MCF 10A (cell line): ENCODE measurements at places on chromosomes 1 and 21. TPM values are rescaled to one million over a fixed set of nuclear protein-coding genes. Genes with fewer than 3 reads are reported as not detected.

- H3K27ac ChIP-seq = no peak overlapping the region
- H3K27me3 ChIP-seq = no peaks in the 10 kb centered on the region
- no peak overlapping the region for H3K4me3 ChIP-seq
- no peaks in the 10 kb centered on the region for H3K36me3 ChIP-seq
- DNase-seq = no peak
- no peaks in the 10 kb centered on the region for H3K4me1 ChIP-seq
Observed at GRCh38 chr1:199356561-199356960, 670.9 kb upstream of the NR5A2 start.

DNA sequence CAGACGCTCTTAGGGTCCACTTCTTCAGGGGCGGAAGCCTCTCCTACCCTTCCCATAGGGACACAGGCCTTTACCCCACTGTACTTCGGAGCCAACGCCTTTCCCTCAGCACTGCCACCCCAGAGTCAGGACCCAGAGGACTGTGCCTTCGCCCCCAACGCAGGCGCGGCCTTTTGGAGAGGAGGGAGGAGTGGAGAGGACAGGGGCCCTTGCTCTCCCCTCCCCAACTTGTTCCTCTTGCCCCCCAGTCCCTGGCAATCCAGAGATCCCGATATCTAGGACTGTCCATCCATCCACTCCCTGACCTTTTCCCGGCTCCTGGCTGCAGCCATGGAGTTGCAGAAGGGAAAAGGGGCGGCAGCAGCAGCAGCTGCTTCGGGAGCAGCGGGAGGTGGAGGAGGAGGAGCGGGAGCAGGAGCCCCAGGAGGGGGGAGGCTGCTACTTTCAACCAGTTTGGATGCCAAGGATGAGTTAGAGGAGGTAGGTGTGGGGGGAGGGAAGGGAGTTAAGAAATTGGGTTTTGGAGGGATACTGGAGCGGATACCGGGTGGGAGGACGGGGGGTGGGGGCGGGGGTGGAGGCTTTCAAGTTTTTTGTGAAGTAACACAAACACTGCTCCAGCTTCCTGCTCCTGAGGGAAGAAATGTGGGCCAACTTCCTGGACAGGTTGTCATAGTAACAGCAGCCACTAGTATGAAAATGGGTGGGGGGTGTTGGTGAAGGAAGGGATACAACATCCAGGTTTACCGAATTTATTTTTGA lies 636 bp downstream of the INTS3 start:
- peak overlapping the region; percentile 99 for H3K4me3 ChIP-seq
- peak; percentile 41 for DNase-seq
- peak overlapping the region; percentile 98 for H3K27ac ChIP-seq
- H3K36me3 ChIP-seq = peaks cover 8% of the 10 kb centered on the region
- no peaks in the 10 kb centered on the region for H3K27me3 ChIP-seq
- H3K4me1 ChIP-seq = peaks cover 21% of the 10 kb centered on the region

DNA sequence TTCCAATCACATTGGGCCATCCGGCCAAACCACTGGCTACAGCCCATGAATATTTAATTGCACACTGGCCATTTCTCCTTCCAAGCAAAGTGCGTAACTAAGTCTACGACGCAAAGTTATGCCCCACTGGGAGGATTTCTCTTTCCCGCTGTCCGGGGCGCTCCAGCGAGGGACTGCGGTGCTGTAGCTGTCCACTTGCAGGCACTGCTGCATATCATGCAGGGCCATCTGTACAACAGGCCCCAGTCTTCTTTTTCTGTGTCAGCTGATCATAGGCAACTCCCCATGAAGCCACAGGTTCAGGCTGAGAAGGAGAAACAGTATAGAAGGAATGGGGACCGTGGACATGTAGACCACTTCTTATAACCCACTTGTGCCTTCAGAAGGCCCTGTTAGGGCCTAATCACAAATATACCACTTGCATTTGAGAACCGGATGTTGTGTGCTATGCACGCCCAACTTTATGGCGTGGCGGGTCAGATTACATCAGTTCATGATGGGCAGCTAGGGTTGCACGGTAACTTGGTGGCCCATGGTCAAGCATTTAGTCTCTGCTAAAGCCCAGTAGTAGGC lies 58.0 kb downstream of the ADSS2 start:
- peaks cover 23% of the 10 kb centered on the region for H3K4me1 ChIP-seq
- no peaks in the 10 kb centered on the region for H3K27me3 ChIP-seq
- no peak for DNase-seq
- H3K36me3 ChIP-seq = peaks cover 29% of the 10 kb centered on the region
- H3K4me3 ChIP-seq = no peak overlapping the region
- H3K27ac ChIP-seq = no peak overlapping the region

Gene SELENBP1
- 8.2 and 11.6 TPM in 2 replicates for total RNA-seq

DNA sequence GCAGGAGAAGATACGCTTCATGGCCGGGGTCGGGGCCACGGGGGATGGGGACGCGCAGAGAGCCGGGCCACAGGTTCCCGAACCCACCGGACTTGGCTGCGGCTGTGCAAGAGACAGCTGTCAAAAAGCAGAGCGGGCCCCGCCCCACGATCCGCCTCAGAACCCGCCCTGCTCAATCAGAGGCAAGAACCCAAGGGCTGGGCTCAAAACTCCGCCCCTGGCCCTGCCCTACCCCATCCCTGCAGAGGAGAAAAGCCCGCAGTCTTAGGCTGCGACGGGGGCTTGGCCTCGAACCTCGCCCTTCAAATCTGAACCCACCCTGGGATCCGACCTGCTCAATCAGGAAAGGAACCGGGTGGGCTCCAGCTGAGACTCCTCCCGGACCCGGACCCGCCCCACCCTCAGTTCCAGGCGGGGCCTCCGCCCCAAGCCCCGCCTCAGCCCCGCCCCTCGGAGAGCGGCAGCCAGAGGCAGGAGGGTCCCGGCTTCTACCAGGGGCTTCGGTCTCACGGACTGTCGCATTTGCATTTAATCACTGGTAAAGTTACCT lies at the start of gene ANKRD35:
Gene ANKRD35 (minus strand): TSS at position 129 of the 550 bp plus-strand sequence. CDS start 108 bp downstream, at position 21.
- peaks cover 19% of the 10 kb centered on the region for H3K4me1 ChIP-seq
- peak within 1 kb of the TSS; percentile 81 for H3K4me3 ChIP-seq
- peaks cover 12% of the 10 kb centered on the region for H3K27me3 ChIP-seq
- H3K27ac ChIP-seq = no peak within 1 kb of the TSS
- peak; percentile 87 for DNase-seq

Gene LRRC8B
- 7.0 and 9.7 TPM in 2 replicates for total RNA-seq

- no peak overlapping the region for H3K4me3 ChIP-seq
- DNase-seq = no peak
- H3K27me3 ChIP-seq = no peaks in the 10 kb centered on the region
- no peak overlapping the region for H3K27ac ChIP-seq
Observed at GRCh38 chr1:2583871-2584351, 2.7 kb upstream of the PRXL2B start.

GRCh38 chr1:32249831-32250525 lies 1.1 kb upstream of the LCK start:
- no peak overlapping the region for H3K4me3 ChIP-seq
- DNase-seq = no peak
- H3K36me3 ChIP-seq = no peaks in the 10 kb centered on the region

Gene ACTN2
- total RNA-seq = not detected in 2 replicates

DNA sequence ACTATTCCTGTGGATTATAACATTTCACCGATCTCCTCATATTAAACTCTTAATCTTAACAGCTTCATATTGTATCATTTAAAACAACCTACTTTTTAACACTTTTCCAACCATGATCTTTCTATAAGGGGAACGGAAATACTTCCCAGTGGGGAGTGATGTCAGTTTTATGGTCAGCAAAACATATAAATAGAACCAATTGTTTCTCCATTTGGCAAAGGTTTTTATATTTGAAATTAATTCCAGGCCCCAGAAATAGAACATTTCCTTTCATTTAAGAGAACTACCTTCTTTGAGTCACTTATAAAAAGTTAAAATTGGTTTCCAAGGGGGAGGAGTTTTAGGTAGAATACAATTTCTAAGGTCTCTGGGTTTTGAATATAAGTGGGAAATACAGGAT lies 189.6 kb downstream of the TGFBR3 start:
- DNase-seq = no peak
- H3K4me1 ChIP-seq = peaks cover 23% of the 10 kb centered on the region
- no peak overlapping the region for H3K27ac ChIP-seq
- peaks cover 59% of the 10 kb centered on the region for H3K36me3 ChIP-seq

DNA sequence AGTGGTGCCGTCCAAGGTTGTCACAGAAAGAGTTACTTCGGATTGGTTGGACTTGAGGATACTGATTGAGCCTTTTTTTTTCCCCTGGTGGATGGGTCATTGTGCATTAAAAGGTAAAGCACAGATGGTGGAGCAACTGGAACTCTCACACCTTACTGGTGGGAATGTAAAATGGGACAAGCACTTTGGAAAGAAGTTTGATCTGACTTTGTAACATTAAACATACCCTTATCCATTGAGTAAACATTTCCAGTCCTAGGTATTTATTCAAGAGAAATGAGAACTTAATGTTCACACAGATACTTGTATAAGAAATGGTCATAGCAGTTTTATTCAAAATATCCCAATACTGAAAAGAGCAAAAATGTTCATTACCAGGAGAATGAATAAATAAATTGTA lies 14.9 kb downstream of the PLA2G2A start:
- H3K27ac ChIP-seq = no peak overlapping the region
- H3K4me3 ChIP-seq = no peak overlapping the region
- H3K4me1 ChIP-seq = no peaks in the 10 kb centered on the region
- no peak for DNase-seq

GRCh38 chr1:68307378-68307787 lies 75.1 kb upstream of the WLS start:
- H3K27ac ChIP-seq = no peak overlapping the region
- H3K4me1 ChIP-seq = peaks cover 8% of the 10 kb centered on the region
- H3K4me3 ChIP-seq = no peak overlapping the region
- H3K36me3 ChIP-seq = no peaks in the 10 kb centered on the region

- H3K27me3 ChIP-seq = no peaks in the 10 kb centered on the region
- H3K36me3 ChIP-seq = peaks cover 6% of the 10 kb centered on the region
- no peak overlapping the region for H3K4me3 ChIP-seq
- no peak for DNase-seq
Observed at GRCh38 chr1:242209063-242209462, 210.2 kb upstream of the MAP1LC3C start.

GRCh38 chr1:165352442-165353293 lies 3.8 kb downstream of the LMX1A start:
- DNase-seq = no peak
- no peak overlapping the region for H3K4me3 ChIP-seq
- no peaks in the 10 kb centered on the region for H3K36me3 ChIP-seq
- no peaks in the 10 kb centered on the region for H3K4me1 ChIP-seq
- no peak overlapping the region for H3K27ac ChIP-seq

GRCh38 chr1:17998889-17999288 lies 108.7 kb upstream of the IGSF21 start:
- H3K27me3 ChIP-seq = peaks cover 44% of the 10 kb centered on the region
- H3K27ac ChIP-seq = no peak overlapping the region

GRCh38 chr1:160354388-160354985 lies 11.3 kb downstream of the NCSTN start:
- H3K27ac ChIP-seq = no peak overlapping the region
- H3K27me3 ChIP-seq = no peaks in the 10 kb centered on the region
- DNase-seq = peak; percentile 39
- H3K4me1 ChIP-seq = no peaks in the 10 kb centered on the region
- H3K36me3 ChIP-seq = peaks cover 83% of the 10 kb centered on the region
- H3K4me3 ChIP-seq = no peak overlapping the region

DNA sequence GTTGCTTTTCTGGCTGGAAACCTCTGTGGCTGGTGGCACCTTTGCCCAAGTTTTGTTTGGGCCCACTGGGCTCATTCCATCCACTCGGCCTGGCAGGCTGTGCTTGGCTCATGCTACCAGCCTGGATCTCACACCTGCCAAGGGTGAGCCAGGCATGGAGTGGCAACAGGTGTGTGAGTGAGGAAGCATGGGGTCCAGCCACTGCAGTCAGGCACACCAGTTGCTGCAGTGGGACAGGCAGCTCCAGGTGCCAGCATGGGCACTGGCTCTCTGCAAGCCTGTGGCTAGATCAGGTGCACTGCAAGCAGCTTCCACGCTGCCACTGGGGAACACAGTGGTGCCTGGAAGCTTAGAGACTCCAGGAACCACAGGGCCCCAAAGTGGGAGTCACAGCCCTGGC lies 57.0 kb downstream of the NUP210L start:
- H3K4me3 ChIP-seq = no peak overlapping the region
- no peaks in the 10 kb centered on the region for H3K27me3 ChIP-seq
- no peaks in the 10 kb centered on the region for H3K4me1 ChIP-seq
- no peak for DNase-seq

Gene DPT
- total RNA-seq = 1.1 and 1.9 TPM in 2 replicates

DNA sequence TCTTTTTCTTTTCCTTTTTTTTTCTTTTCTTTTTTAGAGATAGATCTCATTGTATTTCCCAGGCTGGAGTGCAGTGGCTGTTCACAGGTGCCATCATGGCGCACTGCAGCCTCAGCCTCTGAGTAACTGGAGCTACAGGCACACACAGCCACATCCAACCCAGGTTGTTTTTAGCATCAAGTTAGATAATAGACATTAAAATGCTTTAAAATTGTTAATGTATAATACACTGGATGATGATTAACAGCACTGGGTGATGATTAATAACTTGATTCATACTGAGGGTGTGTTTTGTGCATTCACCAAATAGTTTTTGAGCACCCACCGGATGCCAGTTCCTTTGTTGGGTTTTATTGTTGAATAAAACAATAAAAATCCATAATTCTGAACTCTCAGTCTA lies 75.2 kb downstream of the BEND5 start:
- H3K4me1 ChIP-seq = no peaks in the 10 kb centered on the region
- H3K27ac ChIP-seq = no peak overlapping the region
- H3K4me3 ChIP-seq = no peak overlapping the region
- no peak for DNase-seq

DNA sequence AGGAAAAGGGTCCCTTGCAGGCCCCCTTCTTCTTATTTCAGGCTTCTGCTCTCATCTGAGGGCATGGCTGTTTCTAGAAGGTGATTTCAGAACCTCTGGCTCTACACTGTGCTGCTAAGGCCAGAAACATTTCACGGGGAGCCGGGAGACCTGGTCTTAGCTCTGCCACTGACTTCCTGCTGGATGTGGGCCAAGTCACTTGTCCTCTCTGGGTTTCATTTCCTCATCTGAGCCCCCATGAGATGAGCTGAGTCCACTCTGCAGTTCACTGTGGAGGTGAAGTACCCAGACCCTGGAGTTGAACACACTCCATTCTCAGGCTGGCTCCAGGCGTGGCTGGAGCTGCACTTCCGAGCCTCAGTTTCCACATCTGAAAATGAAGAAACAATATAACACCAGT lies 2.1 kb downstream of the PADI1 start:
- H3K27ac ChIP-seq = no peak overlapping the region
- no peak for DNase-seq
- peaks cover 24% of the 10 kb centered on the region for H3K4me1 ChIP-seq
- H3K36me3 ChIP-seq = no peaks in the 10 kb centered on the region
- H3K27me3 ChIP-seq = no peaks in the 10 kb centered on the region

GRCh38 chr1:56578963-56579875 lies at the start of gene PLPP3:
PLPP3 (minus strand) TSS chr1:56579563; CDS start chr1:56579016, 547 bp downstream.
- H3K36me3 ChIP-seq = no peaks in the 10 kb centered on the region
- peak; percentile 85 for DNase-seq
- no peaks in the 10 kb centered on the region for H3K4me1 ChIP-seq
- peak within 1 kb of the TSS; percentile 97 for H3K4me3 ChIP-seq
- peak within 1 kb of the TSS; percentile 33 for H3K27ac ChIP-seq
- H3K27me3 ChIP-seq = no peaks in the 10 kb centered on the region

- H3K27ac ChIP-seq = peak overlapping the region; percentile 46
- H3K4me3 ChIP-seq = no peak overlapping the region
- H3K36me3 ChIP-seq = no peaks in the 10 kb centered on the region
- DNase-seq = no peak
- no peaks in the 10 kb centered on the region for H3K4me1 ChIP-seq
Observed at GRCh38 chr1:195965036-195965435, 643.2 kb downstream of the KCNT2 start.

Gene DNASE2B
- not detected in 2 replicates for total RNA-seq

GRCh38 chr1:167106119-167106461 lies 12.2 kb downstream of the STYXL2 start:
- no peaks in the 10 kb centered on the region for H3K36me3 ChIP-seq
- DNase-seq = no peak

Gene HAO2
- total RNA-seq = not detected in 2 replicates

Gene PTTG1IP
- 326 and 338 TPM in 2 replicates for total RNA-seq
